ENCODE measurements at places on chromosomes 11 and 22.

- no peak for DNase-seq
These were observed 60.1 kb downstream of the SOX6 start for GRCh38 chr11:16296273-16296672.

- no peak for DNase-seq
These were observed 136.9 kb downstream of the FEZ1 start for GRCh38 chr11:125359130-125359529.

DNA sequence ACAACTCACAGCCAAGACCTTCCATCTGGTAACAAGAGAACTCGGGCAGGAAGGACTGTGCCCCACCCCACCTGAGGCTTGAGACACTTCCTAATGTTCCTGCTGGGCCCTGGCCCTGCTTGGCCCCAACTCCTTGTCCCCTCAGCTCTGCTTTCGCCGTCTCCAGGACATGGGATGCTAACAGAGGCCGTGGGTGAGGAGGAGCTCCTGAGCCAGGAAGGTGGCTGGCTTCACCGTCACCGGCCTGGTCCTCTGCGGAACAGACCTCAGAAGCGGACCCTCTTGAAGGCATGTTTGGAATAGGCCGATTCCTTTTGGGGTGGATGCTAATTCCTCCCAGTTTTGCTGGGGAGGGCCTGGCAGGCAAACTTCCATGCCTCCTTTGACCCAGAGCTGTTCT, 154.3 kb downstream of the CACNA1I start:
- no peak for DNase-seq

GRCh38 chr22:22110548-22111266, 128.1 kb upstream of the TOP3B start:
- no peak for DNase-seq

DNA sequence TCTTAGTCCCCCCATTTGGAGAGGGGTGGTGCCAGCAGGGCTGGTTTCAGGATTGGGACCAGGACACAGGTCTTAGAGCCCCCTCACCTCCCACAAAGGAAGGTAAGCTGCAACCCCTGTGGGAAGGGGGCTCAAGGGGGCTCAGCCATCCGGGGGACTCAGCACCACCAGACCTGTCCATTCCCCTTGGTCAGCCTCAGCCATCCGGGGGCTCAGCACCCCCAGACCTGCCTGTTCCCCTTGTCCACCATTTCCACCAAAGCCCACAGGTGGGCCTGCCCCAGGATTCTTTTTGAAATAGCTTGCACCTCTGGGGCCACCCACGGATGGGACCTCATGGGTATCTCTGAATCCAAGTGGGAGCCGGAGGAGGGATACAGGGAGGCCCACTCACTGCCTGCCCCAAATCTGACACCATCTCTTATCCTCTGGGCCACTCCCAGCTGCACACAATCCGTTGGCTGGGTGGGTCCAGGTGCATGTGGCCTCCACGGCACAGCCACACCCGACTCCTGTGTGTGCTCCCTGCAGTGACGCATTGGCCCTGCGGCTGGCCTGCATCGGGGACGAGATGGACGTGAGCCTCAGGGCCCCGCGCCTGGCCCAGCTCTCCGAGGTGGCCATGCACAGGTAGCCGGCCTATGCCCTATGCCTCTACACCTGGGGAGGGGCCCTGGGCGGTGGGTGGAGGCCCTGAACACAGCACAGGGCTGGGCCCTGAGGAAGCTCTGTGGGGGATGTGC, 15.9 kb downstream of the MCAT start:
- DNase-seq: no peak

GRCh38 chr22:26334232-26334631, 94.8 kb upstream of the ASPHD2 start:
- no peak for DNase-seq

DNA sequence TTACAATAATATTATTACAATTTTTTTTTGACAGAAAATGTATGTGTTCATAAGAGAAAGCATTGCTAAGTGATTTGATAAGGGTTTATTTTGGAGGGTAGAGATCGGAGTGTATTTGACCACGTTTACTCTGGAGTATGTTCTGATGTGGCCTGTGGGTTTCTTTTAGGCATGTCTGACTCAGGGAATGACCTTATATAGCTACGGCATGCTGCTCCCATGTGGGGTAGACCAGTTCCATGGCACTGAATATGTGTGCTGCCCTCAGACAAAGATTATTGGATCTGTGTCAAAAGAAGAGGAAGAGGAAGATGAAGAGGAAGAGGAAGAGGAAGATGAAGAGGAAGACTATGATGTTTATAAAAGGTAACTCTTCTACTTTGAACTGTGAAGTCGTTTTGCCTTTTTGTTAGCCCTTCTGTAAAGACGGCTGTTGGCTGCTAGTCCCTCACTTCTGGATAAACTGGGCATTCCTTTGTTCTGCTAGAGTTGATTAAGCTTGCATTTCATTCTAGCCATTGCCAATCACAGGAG, 38.1 kb upstream of the ST14 start:
- no peak for DNase-seq

- no peak for DNase-seq
These were observed 61.4 kb upstream of the LMO2 start for GRCh38 chr11:33953289-33953688.

DNA sequence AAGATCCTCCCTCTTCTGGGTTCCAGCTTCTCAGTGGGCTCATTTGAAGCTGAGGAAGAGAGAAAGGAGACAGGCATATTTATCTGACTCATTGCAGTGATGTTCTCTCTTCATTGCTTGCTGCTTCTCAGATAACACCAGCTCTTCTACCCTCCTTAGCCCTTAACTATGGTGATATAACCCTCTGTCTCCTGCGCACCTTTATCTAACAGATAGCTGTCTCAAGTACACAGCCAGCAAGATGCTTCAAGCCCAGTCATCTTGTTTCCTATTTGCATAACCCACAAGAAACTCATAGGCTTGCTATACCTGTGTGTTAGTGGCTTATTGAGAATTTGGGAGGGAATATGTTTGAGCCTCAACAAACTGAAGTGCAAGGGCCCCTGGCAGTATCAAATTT, 12.6 kb downstream of the PRSS23 start:
- no peak for DNase-seq

DNA sequence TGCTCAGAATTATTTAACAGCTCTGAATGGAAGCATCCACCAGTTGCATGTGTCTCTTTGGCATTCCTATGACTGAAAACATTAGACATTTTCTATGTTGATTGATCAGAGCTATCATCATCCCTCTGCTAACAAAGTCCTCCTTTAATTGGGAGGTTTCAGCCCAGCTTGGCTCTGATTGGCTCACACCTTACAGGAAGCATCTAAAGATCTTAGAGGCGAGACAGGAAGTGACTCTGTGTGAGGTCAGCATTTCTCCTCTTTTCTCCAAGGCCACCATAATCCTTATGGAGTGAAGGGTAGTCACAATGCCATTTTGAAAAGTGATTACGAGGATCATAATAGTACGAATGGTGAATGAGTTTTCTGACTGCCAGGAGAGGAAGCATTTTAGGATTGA, 260.8 kb downstream of the MIAT start:
- no peak for DNase-seq

GRCh38 chr11:78715639-78716311, 141.1 kb upstream of the NARS2 start:
- peak; percentile 2 for DNase-seq

- DNase-seq: no peak
These were observed 34.6 kb upstream of the CEP126 start for GRCh38 chr11:101880222-101880621.

DNA sequence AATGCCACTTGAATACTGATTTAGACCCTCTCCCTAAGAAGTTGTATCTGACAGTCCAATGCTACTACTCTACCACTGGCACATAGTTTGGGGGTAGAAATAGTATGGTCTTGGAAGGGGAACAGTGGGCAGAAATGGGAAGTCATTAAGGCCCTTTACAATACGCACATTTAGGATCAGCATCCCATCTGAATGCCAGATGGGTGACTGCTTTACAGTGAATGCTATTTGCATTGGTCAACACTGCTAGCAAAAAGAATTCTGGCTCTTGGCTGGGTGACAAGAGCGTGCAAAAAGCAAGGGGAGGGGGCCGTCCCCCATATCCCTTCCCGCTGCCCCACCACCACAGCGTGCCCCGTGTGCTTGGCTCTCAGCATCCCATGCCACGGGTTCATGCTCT, 104.7 kb upstream of the BID start:
- DNase-seq: no peak

DNA sequence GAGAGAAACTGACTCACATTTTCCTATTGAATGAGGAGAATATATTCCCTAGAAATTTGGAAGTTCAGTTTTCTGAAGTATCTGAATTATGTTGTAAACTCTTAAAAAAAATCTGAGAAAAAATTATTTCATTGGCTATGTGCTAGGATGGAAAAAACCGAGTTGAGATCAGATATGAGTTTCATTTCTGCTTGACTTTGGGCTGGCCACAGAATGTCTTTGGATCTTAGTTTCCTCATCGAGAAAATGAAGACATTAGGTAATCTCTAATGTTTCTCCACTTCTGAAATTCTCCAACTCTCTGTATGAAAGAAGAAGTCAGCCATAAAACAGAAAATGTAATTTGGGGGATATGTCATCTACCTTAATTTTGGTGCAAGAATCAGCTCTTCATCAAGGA, 28.8 kb downstream of the SLN start:
- no peak for DNase-seq

DNA sequence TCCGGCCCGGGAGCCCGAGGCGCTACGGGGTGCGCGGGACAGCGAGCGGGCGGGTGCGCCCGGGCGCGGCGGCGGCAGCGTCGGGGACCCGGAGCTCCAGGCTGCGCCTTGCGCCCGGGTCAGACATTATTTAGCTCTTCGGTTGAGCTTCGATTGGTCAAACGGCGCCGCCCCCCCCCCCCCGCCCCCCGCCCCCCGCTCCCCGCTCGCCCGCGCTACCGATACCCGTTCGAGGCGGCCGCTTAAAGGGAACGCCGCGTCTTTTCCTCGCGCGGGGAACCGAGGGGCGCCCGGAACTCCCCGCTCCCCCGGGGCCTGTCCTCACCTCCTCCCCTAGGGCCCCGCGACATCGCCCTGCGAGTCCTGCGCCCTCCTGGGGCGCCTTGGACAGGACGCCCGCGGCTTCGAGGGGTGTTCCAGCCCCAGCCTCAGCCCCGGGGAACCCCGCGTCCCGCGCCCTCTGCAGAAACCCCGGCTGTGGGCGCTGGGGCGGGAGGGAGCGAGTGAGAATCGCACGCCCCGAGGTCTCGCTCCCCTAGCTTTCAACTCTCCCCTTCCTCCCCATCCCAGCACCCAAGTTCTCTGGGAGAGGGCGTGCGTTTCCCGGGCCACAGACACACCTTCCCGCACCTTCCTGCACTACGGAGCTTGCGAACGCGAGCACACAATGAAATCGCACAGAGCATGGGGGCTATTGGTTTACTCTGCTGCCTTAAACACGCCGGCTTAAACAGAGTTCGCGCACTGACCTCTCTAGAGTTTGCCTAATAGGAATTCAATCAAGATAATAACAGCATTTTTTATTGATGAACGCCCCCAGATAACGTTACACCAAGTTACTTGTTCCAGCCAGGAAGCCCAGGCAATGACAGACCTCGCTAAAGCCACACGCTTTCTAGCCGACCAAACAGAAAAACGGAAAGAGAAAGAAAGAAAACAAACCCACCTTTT, at the start of gene BDNF:
Gene BDNF (minus strand): TSS at position 105 of the 951 bp plus-strand sequence. CDS start 41,891 bp downstream, outside the sequence.
- no peak for DNase-seq

DNA sequence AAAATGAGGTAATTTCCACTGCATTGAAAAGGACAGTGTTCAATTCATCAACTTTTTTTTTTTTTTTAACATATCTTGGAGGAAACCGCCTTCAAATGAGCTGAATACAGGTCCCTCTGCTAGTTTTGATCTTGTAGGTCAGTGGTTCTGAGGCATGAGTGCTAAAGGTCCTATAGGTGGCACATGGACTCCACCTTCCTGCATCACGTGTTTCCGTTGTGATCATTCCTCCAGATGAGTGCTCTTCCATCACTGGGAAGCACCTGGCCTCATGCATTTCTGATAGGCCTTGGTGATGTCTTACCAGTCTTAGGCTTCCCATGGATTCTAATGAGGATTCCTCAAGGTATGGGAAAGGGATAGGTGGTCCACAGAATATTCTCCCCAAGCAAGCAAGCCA, 37.8 kb downstream of the FDX1 start:
- no peak for DNase-seq

GRCh38 chr22:36767035-36767775, 8.7 kb downstream of the IFT27 start:
- DNase-seq: no peak

DNA sequence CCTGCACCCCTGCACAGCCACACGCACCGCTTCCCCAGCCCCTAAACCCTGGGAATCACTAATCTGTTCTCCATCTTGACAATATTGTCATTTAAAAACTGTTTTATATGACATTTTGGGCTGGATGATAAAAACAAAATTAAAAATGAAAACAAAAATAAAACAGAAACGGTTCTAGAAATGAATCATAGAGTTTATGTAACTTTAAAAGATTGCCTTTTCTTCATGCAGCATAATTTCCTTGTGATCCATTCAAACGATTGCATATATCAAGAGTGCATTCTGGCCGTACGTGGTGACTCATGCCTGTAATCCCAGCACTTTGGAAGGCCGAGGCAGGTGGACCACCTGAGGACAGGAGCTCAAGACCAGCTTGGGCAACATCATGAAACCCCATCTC, 6.6 kb upstream of the FAM118A start:
- DNase-seq: no peak

- DNase-seq: no peak
These were observed 384.5 kb downstream of the AASDHPPT start for GRCh38 chr11:106461839-106462545.

- DNase-seq: no peak
These were observed 153.9 kb upstream of the LRRC4C start for GRCh38 chr11:41613326-41613725.

DNA sequence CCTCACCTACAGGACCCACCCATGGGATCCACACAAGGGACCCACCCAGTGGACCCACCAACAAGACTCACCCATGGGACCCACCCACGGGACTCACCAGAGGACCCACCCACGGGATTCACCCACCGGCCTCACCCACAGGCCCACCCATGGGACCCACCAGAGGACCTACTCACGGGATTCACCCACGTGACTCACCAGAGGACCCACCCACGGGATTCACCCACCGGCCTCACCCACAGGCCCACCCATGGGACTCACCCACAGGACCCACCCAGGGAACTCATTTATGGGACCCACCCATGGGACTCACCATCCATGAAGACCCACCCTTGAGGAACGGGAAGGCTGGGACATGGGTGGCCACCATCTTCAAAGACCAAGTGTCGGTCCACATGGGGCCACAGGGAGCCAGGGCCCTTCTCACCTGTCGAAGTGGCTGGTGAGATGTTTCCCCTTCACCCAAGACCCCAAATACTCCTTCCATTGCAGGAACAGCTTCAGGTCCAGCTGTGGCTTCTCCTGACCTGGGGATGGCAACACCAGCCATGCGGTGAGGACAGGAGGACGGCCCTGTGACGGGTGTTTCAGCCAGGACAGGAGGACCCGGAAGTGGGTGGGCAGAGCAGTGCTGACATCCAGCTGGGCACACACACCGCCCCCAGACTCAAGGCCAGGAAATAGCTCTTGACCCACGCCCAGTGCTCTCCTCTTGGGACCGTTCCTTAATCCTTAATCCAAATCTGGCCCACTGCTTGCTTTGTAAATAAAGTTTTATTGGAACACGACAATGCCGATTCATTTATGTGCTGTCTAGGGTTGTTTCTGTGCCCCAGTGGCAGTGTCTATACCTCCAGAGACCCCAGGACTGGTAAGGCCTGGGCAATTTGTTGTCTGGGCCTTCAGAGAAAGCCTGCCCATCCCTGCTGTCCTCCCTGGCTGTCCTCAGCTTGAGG, 1005.1 kb downstream of the BRD1 start:
- no peak for DNase-seq
